ENCODE measurements at places on chromosomes 5 and 9.

- DNase-seq: no peak
These were observed 48.7 kb downstream of the NEURL1B start for GRCh38 chr5:172689801-172690200.

- no peak for DNase-seq
These were observed 346.9 kb downstream of the RAB3C start for GRCh38 chr5:58929726-58930125.

DNA sequence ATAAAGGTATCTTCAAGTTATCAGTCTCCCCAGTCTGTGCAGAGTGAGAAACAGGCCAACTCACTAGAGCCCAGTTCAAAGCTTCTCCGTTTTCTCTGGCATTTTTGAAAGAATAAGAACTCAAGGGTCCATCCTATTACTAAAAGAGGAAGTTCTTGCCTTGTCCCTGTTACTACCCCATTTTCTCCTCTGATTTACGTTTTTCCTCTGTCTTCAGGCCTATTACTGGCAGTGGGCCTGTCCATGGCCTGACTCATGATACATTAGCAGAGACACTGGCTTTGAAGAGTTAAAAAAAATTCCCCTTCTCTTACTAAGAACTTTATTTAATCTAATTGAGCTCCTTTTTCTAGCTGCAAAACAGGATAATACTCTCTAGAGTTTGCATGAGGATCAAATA is 624.0 kb upstream of the KLF4 start:
- DNase-seq: no peak

DNA sequence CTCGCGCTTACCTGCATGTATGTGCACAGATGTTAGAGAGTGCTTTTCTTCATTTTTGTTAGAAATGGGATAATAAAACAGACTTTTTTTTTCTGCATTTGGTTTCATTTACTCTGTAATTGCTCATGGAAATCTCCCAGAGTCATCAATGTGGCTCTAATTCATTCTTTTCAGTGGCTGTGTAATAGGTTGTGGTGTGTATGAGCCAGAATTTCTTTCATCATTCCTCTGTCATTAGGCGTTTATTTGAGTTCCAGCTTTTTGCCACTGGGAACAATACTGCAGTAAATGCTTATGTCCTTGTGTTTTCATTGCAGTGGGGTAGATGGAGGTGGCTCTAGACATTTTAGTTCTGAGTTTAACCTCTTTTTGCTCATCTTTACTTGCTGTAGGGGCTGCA is 118.9 kb downstream of the NXNL2 start:
- DNase-seq: no peak

GRCh38 chr9:86732514-86733171 is 214.7 kb downstream of the GAS1 start:
- DNase-seq: no peak

DNA sequence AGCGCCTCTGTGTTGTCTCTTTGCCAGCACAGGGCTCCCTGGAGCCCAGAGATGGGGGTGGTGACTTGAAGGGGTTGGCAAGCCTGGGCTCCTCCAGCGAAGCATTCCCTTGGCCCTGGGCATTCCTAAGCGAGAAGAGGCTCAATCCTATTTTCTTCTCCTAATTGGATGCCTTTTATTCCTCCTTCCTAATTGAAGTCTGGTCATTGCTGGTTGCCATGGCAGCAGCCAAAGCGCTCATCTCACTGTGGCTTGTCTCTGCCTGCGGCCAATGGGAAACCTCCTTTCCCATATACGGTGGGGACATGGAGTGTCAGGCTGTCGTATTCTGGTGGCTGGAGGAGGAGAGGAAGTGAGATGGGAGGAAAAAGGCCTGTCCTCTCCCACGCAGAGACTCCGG is 52.3 kb upstream of the RARS1 start:
- DNase-seq: no peak

DNA sequence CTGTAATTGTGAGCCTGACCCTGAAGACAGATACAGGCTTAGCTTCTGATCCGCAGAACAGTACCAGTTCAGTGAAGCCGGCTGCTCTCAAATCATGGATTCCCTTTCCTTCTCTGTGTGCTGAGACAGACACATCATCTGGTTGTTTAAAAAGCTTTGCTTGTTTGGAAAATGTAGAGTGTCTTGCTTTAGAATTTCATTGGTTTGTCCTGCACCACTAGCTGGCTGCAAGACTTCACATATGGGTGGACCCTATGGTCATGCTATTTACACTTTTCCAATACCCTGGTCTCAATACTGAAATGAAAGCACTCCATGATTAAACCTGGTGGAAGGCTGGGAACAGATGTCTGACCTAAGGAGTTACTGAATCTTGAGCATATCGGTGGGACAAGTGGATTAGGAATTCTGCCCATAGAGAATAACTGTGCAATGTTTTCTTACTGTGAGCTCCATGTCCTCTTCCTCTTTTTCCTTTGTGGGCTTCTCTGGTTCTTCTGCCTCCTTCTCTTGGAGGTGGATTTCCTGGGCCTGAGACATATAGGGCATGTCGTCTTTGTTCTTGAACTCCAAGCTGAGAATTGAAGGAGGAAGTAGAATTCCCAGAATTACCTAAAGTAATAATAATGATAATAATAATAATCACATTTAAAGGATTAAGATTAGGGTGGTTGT is 201.1 kb upstream of the KLF9 start:
- no peak for DNase-seq

DNA sequence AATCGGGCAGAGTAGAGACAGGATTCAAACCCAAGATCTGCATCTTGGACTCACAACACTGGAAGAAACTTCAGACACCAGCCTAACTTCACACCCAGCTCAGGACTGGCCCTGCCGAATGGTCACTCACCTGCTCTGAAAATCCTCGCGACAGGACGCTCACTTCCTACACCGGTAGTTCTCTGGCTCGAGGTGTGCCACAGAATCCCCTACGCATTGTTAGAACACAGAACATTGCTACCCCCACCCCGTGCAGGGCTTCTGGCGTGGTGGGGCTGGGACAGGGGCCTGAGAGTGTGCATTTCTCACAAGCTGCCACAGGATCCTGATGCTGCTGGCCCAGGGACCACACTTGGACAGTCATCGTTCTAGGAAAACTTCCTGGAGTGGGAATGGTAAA is 12.1 kb downstream of the KCNMB1 start:
- no peak for DNase-seq

- no peak for DNase-seq
These were observed 116.5 kb downstream of the TRPM6 start for GRCh38 chr9:74771262-74771585.

DNA sequence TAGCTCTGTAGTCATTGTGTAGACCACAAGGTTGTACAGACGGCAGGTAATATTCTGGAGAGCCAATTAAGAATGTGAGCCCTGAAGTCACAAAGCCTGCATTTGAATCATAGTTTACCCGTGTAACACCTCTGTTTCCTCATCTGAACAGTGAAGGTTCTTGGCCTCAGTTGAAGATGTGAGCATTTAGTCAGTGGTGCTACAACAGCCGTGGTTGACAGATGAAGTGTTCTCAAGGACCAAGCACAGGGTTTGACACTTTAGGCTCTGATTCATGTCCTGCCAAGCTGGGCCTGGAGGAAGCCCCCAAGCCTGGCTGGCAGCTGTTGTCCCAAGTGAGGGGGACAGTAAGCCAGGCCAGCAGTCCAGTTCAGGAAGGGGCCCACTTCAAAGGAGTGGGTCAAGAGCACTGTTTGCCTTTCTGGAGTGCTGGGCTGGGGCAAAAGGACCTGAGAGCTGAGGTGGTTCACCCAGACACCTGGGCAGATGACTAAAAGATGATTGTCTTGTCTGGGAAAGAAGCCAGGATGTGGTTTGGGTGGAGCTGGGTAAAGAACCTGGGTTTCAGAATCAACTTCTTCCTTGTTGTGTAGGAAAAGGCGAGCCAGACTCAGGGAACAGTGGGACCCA is 20.7 kb downstream of the FAXDC2 start:
- DNase-seq: no peak

DNA sequence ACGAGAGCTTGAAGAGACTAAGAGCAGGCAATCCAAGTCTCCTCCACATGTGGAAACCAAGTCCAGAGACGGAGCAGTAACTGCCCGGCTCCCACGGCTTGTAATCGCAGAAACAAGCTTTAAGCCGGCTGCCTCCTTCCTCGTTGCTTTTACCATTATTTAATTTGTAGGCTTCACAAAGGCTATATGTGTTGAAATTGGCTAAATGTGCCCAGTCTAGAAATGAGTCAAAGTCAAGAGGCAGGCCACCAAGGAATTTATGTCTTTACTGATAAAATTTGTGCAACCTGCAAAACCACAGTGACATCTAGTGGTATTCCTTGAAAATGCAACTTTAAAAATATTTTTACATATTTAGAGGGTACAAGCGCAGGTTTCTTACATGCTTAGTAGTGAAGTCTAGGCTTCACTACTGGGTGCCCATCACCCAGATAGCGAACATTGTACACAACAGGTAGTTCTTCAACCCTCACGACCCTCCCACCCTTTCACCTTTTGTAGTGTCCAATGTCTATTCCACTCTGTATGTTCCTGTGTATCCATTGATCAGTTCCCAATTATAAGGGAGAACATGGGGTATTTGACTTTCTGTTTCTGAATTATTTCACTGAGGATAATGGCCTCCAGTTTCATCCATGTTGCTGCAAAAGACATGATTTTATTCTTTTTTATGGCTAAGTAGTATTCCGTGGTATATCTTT is 33.5 kb upstream of the EBF1 start:
- DNase-seq: peak; percentile 4

DNA sequence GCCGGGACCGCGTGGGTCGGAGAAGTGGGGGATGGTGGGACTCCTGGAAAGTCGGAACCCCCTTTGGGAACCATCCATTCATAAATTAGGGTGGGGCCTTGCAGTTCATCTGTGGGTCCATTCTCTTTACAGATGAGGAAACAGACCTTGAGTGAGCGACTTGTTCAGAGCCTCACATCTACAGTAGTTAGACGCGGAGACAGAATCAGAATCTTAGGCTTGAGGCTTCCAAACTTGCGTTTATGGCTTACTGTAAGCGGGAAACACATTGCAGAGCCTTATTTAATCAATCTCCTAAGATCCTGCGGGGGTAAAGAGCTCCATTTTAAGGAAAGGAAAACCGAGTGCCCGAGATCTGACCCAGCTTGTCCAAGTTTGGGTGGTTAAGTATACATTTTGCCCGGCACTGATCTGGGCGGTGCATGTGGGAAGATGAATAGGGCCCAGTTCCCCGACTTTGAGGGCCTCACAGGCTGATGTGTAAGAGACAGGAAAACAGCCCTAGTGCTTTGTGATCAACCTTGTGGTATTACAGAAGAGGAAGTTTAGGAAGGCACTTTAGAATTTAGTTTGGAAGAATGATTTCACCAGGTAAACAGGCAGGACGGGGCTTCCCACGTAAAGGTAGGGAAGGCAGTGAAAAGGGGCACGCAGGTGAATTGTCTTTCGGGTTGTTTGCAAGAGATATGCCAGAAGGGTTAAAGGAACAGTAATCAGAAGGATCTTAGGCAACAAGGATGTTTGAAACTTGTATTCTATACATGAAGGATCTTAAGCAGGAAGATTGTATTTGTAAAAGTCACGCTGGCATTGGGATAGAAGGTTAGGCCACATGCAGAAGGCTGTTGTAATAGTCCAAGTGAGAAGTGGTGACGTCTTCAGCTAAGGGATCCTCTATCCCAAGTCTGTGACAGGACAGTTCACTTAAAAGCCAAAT is 744 bp downstream of the TARS1 start:
- peak; percentile 72 for DNase-seq

GRCh38 chr9:122389799-122390481 is 19.1 kb downstream of the PTGS1 start:
- DNase-seq: peak; percentile 44

DNA sequence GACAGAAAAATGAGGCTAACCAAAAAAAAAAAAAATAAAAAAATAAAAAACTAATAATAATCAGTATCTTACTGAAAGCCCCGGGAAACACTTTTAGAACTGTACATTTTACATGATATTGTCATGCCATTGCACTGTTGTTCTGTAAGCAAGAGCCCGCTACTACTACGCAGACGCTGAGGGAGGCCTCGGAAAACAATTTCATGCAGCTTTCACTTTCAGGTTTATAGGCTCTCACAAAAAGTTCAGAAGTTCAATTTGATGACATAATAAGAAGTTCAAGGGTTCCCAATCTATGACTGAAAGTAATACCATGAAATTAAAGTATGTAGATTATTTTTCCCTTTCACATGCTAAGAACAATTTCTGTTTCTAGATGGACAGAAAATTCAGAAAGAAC is 318.3 kb upstream of the ITGA1 start:
- DNase-seq: no peak

DNA sequence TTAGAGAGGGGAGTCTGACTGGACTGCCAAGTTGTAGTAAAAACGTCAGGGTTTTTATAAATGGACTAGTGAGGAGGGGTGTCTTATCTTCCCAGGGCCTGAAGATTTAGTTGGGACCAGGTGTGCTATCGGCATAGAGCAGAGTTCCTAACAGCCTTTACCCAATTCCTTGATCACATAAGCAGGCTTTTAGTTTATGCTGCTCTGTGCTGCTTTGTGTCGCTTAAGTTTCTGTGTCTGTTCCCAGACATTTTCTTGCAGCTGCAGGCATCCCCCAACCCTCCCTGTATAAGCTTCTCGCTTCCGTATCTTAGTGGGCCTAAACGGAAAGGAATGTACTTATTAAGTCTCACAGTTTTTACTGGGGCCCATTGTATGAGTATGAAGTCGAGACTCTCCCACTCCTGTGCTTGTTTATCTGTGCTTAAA is 2.6 kb upstream of the SMC5 start:
- no peak for DNase-seq

DNA sequence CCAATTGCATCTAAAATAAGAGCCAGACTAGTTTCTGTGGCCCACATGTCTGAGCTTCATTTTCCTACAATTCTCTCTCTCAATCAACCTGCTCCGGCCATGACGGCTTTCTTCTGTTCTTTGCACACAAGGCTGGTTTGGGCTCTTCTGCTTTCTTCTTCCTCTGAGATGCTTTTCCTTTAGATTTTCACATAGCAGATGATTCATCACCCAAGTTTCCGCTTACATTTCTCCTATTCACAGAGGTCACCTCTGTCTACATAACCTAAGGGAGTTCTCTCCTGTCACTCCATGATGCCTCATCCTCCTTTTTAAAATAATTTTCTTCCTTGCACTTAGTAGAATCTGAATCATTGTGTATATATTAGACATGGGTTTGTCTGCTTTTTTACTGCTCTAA is 334.6 kb upstream of the TUSC1 start:
- no peak for DNase-seq

GRCh38 chr9:128409978-128410377 is 10.7 kb upstream of the CERCAM start:
- DNase-seq: no peak

DNA sequence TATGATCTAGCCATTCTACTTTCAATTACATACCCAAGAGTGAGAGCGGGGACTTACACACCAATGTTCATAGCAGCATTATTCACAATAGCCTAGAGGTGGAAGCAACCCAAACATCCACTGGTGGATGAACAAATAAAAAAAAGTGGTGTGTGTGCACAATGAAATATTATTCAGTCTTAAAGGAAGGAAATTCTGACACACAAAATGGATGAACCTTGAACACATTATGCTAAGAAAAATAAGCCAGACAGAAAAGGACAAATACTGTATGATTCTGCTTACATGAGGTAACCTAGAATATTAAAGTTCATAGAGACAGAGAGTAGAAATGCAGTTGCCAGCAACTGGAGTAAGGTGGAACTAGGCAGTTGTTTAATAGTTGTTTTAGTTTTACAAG is 22.1 kb downstream of the ETF1 start:
- no peak for DNase-seq
